NCI-H2081 (cell line): ENCODE measurements at places on chromosomes 12 and 14.

DNA sequence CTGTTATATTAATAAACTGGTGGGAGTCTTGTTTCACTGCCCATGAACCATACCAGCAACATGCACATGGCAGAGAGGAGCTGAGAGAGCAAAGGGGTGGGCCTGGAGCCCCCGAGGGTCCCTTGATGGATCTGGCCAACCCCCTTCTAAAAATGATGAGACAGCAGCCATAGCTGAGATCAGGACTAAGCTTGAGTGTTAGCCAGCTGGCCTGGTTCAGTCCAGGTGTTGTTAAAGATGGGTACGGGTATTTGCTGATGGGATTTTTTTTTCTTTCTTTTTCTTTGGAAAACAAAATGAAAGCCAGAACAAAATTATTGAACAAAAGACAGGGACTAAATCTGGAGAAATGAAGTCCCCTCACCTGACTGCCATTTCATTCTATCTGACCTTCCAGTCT lies 16.0 kb downstream of the PCBP2 start:
- DNase-seq = no peak

DNA sequence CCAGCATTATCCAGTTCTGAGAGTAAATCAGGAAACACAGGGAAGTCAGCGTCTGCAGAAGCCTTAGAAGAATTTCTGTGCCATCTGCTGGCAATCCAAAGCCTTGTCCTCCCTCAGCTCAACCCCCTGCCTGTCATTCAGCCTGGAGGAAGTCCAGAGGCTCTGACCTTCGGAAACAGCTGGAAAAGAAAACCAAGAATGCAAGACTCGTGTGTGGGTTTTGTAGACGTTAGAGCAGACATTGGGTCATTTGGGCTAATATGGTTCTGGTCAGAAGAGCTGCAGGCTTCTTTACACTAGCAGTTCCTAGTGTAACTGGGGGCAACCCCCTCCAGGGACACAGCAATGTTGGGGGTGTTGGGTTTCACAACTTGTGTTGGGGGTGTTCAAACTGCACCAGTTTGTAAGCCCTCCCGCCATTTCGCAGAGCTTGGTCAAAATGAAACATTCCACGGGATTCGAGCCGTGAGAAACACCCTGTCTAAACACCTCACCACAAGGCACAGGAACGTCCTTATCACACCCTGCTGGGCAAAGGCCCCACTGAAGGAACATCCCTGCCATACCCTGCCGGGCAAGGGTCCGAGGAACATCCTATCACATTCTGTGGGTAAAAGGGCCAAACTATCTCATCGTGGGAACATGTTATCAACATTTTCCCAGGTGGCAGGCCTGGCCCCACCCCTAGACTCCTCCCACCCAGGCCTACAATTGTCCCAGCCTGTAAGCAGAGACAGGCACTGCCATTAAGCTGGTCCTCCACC lies 21.0 kb upstream of the SERPINA4 start:
- DNase-seq = no peak

DNA sequence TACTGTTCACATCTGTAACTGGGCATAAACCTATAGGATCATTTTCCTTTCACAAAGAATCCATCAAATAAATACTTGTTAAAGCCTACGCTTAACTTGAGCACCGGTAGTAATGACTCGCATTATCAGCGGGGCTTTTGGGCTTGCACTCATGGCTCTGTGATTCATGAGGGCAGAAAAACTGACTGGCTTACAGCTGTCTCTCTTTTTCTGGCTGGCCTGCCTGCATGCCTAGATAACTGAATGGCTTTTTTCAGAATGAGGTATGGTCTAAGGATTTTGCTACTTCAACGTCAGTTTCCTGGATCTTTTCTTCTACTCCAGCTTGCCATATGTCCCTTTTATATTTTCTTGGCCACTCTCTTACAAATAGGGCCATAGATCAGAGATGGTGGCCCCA lies 531.1 kb downstream of the NRXN3 start:
- no peak for DNase-seq

- peak; percentile 9 for DNase-seq
Measured at GRCh38 chr14:81330619-81331122, 69.5 kb downstream of the STON2 start.

DNA sequence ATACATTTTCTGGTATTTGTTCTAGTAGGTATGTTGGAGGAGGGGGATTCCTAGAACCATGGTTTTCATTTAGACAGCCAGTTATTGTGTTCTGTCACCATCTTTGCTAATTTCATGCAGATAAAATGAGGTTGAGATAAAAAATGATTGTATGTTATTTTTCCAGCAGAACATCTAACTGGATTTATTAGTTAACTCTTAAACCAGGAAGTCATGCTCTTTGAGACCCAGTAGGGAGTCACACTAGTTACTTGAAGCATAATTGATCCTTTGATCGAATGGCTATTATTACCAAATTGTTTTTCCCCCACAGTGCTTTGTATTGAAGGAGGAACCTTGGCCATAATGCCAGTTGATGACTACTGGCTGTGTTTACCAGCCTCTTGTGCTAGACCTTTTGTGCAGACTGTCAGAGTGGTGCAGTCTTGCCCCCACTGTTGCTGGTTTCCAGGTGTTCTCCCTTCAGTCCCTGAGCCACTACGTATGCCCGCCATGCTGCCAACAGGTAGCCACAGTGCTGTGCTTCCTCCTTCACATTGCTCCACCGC lies 6.0 kb downstream of the EID3 start:
- DNase-seq = no peak

GRCh38 chr14:70898111-70898745 lies 9.0 kb upstream of the PCNX1 start:
- no peak for DNase-seq

- DNase-seq = no peak
Measured at GRCh38 chr12:92495108-92495507, 207.7 kb upstream of the PLEKHG7 start.

DNA sequence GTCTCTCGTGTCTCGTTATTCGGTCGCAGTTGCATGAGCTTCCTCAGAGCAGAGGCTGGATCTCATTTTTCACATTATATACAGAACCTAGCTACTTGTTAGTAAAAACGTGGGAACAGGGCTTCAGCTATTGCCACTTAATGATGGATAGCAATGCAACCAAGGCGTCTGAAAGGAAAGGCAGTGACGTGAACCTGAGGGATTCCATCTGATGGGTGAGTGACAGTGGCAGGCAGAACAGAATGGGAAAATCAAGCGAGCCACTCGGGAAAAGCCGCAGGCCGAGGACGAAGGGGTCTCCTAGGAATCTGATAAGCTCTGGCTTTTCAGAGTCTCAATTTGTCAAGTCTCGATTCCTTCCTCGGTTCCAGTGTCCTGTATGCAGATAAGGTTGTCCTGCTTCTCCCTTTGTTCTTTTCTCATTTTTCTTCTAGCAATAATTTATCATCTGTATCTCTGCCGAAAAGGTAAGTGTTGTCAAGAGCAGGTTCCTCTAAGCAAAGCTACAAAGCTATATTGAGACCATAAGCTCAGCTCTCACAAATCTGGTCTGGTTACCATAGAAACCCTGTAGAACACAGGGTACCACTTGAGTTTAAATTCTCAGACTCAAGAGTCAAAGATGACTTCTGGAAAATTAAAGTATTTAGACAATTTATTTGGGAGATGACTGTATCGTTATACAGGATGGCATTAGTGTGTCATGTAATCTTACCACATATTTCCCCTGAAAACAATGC lies 416.6 kb downstream of the GLT1D1 start:
- no peak for DNase-seq

- no peak for DNase-seq
Measured at GRCh38 chr12:12976366-12976765, 23.7 kb downstream of the HEBP1 start.

DNA sequence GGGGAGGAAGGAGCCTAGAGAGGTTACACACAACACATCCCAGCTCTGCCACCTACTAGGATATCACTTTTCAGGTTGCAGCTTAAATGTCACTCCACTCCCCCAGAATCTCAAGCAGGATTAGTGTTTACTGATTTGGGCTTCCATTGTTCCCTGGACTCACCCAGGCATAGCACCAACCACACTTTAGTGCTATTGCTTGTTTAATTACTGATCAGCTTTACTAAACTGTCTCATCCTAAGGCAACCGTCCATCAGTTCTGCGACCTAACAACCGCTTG lies 6.1 kb upstream of the KRT18 start:
- DNase-seq = no peak

DNA sequence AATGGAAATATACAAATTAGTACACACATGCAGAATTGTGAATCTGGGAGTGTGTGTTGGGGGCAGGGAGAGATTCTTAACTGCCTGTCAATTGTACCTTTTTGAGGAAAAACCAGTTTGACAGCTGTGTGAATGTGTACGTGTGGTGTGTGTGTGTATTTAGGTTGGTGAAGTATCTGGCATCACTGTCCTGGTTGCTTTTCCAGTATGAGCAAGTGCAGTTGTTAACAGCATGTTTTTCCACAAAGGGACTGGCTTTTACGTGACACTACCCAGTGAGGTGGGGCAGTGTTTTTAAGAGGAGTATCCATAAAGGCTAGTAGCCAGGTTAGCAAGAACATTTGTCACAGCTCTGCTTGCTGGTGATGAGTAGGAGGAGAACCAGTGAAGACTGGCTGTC lies 56.1 kb downstream of the DAAM1 start:
- no peak for DNase-seq

DNA sequence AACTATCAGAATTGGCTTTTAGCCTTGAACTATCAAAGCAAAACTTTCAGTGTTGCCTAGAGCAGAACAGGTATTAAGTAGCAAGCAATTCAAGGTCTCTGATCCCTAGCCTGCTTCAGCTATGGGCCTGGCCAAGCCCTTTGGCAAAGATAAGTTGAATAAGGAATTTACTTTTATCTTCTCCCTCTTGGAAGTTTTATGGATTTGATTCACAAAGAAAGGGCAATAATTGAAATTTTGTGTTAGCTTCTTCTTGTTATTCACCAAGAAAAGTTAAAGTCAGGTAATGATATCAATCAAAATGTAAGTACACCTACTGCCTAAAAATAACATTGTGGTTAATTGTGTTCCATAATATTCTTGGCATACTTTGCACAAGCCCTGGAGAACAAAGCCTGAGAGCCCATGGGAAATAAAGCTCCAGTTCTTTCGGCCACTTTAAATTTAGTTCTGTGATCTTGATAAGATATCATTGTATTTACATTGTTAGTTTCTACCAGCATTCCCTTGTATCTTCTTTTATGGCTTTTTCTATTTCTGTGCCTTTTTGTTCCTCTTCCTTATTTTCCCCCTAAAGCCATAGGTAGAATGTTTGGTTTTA lies 158.0 kb downstream of the RAD51B start:
- no peak for DNase-seq
